AG08396 (cell line): ENCODE measurements at places on chromosomes 1 and 21.

GRCh38 chr1:76330991-76331603 lies 256.6 kb downstream of the ST6GALNAC3 start:
- DNase-seq: peak; percentile 36

GRCh38 chr1:210920716-210921694 lies 212.9 kb downstream of the KCNH1 start:
- no peak for DNase-seq

DNA sequence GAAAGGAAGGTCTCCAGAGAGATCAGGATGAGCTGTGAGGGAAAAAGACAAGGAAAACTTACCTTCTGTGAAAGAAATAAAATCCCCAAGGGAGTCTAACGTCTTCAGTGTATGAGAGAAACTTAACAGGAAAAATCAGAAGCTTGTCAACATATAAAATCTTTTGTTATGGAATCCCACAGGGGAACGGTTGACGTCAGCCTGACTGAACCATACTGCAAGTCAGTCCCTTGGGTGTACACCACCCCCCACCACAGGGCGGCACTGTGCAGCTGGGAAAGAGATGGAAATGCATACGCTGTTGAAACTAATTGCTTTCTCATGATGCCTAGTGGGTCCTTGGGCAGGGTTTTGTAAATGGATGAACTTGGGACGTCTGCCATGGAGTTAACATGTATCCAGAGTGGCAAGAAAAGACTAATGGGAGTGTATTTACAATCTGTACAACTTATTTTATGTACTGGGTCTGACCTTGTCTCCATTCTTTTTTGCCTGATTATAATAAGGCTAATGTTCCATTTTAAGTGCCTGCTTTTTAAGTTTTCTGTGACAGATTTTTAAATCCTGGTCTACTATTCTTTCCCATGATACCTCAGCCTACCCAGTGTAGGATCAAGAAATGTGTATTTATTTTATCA lies 22.7 kb downstream of the UTP25 start:
- peak; percentile 56 for DNase-seq

DNA sequence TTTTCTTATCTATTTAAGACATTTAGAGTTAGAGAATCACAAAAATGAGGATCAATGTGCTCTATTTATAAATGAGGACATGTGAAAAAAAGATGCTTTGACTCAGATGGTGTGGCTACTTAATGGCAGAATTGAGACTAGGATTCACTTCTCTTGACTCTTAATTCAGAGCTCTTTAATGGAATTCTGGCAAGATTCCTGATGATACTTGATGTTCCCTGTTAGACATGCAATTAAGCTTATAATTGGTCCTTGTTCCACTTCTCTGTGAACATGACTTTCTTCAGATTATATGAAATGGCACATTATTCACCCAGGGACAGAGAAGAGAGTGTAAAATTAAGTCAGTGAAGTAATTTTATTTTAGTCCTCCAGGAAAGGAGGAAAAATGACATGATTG lies 165.3 kb downstream of the LRRC7 start:
- no peak for DNase-seq

DNA sequence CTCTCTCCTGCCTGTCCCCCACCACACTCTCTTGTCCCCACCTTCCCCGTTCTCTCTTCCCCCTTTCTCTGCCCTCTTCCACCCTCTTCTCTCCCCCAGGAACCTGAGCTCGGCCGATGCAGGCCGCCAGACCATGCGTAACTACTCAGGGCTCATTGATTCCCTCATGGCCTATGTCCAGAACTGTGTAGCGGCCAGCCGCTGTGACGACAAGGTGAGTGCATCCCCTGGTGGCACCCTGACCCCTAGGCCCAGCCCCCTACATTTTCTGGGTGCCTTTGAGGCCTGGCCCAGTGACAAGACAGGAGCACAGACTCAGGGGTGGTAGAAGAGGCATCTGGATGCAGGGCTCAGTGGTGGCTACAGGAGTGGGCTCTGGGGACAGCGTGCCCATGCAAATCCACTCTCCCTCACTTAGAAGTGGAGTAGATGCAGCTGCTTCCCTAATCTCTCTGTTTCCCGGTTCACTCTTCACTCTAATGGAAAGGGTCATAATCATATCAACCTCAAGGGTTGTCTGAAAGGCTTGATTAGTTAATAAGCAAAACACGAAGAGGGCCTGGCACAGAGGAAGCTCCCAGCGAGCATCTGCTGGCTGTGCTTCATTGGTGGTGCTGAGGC lies 37.0 kb downstream of the PKP1 start:
- no peak for DNase-seq

GRCh38 chr1:70264839-70265238 lies 43.7 kb downstream of the SRSF11 start:
- DNase-seq: no peak

DNA sequence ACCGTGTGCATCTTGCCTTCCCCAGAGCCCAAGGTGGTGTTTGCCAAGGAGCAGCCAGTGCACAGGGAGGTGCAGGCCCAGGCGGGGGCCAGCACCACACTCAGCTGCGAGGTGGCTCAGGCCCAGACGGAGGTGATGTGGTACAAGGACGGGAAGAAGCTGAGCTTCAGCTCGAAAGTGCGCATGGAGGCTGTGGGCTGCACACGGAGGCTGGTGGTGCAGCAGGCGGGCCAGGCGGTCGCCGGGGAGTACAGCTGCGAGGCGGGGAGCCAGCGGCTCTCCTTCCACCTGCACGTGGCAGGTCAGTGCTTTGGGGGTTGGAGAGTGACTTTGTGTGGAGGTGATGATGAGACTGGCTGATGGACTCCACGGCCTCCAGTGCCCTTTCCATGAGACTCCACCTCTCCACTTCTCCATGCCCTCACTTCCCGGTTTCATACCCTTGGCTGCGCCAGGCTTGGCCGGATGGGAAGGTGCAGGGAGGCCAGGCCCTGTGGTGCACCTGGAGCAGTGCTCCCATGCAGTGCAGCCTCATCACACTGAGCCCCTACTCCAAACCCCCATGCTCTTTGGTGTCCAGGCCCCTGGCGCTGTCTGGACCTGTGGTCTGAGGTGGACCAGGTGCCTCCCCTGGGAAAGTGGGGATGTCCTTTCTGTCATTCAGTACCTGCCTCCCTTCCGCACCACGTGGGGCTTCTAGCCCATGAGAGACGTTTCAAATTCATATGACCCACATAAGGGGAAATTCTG lies 49.0 kb downstream of the OBSCN start:
- no peak for DNase-seq

DNA sequence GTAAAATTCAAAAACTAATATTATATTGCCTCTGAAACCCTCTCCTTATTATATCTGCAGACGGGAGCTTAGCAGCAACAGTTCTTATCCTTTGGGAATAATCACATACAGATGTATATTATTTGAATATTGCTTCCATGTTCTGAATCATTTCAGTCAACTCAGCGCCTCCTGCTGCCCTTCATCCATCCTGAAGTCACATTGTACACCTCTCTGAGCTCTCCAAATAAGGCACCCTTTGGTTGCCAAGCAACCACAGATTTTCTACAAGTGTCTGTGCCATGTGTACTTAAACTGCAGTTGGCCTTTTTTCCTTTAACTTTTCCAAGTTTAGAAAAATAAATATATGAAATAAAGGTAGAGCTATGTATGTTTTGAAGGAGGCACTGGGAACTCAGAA lies 384.3 kb downstream of the LRRIQ3 start:
- no peak for DNase-seq

- no peak for DNase-seq
Measured at GRCh38 chr1:205077934-205078311, 6.3 kb downstream of the TMEM81 start.

DNA sequence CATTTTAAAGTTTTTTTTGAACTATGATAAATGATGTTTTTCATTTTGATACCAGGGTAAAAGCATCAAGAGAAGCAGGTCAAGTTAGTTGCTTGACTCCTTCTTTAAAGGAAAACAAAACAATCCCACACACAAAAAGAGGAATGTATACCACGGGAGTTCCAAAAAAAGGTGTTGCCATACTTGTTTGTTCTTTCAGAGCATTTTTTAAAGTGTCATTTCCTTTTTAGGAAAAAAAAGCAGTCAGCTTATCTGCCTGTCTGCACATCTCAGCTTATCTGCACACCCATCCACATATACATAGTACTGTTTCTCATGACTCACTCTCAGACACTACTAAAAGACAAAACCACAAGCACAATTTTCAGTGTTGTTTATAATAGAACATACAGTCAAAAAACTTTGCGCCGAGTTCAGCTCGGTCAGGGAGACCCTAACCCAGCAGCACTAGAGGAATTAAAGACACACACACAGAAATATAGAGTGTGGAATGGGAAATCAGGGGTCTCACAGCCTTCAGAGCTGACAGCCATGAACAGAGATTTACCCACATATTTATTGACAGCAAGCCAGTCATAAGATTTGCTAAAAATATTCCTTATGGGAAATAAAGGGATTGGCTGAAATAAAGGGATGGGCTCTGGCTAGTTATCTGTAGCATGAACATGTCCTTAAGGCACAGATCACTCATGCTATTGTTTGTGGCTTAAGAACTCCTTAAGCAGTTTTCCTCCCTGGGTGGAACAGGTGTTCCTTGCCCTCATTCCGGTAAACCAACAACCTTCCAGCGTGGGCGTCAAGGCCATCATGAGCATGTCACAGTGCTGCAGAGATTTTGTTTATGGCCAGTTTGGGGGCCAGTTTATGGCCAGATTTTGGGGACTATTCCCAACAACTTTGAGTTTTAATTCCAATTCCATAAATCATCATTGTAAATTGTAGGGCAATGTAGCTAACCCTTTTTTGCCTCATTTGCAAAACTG lies 11.4 kb upstream of the MNDA start:
- no peak for DNase-seq

- DNase-seq: no peak
Measured at GRCh38 chr1:69513601-69514000, 54.1 kb upstream of the LRRC7 start.

- DNase-seq: peak; percentile 85
Measured at GRCh38 chr1:185646202-185646683, 87.9 kb upstream of the HMCN1 start.

- no peak for DNase-seq
Measured at GRCh38 chr1:24319312-24319863, at the start of gene GRHL3. TSS of gene GRHL3 (plus strand) at chr1:24319357. CDS start at chr1:24319552, 195 bp downstream.

DNA sequence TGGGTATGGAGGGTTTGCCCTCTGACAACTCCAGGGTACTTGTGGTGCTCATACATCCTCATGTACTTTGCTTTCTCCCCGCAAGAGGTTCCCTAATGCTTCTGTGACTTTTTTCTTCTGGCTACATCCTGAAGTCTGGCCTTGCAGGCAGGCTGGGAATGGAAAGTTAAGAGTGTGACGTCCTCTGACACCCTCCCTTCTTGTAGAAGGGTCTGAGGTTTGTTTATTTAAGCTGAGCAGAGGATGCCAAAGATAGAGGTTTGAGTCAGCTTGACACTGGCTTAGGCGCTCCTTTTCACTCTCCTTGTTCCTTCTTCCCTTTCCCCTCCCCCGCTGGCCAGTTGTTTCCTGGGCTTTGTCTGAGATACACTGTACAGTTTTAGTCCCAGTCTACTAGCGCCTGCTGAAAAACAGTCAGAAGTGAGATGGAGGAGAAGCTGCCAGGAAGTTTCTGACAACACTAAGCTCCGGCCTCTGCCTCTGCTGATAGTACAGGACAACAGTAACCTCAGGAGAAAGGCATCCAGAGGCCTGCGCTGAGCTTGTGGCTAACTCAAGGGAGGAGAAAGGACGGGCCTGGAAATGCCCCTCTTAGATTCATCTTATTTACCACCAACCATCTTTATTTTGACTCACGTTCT lies at the start of gene MACF1:
MACF1 (plus strand) TSS at position 255 of the 641 bp plus-strand sequence; CDS start at position 583, 328 bp downstream.
- DNase-seq: peak; percentile 70

DNA sequence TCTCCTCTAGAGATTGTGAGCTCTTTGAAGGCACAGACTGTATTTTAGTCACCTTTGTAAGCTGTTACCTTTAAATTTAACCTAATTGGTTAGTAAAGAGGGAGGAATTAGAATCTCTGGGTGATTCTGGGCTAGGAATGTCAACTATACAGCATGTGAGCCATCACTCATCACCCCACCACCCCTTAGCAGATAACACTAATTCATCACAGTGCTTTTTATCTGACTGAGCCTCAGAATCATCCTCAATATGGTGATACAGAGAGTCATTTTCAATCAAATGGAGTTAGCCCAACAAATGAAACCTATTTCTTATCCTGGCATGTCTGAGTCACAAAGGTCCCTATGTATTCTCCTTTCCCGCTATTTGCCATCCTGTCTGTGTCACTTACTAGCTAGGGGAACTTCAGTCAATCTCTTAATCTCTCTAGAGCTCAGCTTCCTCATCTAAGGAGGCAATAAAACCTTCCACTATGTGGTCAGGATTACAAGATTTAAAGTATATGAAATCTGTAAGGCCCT lies 13.3 kb downstream of the KCNJ10 start:
- no peak for DNase-seq

DNA sequence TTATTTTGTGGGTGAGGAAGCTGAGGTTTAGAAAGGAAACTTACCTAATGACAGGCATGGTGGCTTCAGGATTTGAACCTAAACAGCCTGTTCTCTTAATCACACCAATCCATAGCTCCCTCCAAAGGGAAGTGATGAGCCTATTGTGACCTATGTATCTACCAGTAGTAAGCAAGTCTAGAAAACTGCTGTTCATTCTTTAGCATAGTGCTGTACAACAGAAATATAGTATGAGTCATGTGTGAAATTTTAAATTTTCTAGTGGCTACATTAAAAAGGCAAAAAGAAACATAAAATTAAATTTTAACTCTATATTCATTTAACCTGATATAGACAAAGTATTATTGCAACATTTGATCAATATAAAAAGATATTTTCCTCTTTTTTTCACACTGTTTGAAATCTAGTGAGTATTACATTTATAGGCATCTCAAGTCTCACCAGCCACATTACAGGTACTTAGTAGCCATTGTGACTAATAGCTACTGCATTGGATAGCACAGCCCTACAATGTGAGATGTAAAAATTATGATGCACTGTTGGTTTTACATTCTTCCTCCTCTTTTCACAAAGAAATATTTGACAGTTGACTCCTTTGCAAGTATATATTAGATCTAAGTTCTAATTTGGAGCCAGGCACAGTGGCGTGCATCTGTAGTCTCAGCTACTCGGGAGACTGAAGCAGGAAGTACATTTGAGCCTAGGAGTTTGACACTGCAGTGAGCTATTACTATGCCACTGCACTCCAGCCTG lies 16.6 kb downstream of the IPO9 start:
- no peak for DNase-seq

DNA sequence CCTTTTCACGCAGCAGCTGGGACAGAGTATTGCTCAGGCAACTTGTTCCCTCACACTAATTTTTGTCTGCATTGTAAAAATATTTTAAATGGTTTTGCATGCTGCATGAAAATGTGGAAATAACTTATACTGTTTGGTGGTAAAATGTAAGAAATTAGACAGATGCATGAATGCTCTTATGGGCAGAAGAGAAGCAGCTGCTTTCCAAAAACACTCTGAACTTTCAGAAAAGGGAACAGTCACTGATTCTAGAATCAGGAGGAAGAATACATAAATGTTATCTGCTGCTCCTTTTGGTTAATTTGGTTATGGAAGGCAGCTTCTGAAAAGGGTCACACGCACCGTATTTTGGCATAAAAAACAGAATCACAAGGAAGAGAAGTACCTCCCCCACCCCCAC lies 87.0 kb upstream of the RUNX1 start:
- DNase-seq: no peak

DNA sequence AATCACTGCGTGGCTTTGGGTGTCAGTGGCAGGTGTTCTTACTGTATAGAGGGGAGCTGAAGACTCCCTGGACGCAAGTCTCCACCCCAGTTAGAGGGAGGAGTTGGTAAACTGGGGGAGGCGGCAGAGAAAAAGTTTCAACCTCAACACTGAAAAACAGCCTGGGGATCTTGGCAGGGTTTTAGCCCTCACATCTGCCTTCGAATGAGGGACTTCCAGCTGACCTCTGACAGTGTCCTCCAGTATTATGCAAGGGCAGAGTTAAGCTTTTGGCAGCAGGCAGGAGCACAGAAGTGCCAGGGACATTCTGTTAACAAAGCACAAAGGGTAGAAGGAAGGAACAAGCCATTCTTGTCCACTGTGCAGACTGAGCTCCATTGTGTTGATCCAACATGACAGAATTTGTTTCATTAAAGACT lies 41.2 kb upstream of the RAB4A start:
- DNase-seq: no peak
